NCI-H1105 treated with DMSO at 0.1 percent for 48 hours (cell line): ENCODE measurements at places on chromosomes 3 and 15.

GRCh38 chr15:58077427-58077826 is 11.9 kb upstream of the ALDH1A2 start:
- peak; percentile 73 for DNase-seq

- DNase-seq = no peak
These were observed 188.1 kb downstream of the CHST2 start for GRCh38 chr3:143307613-143308183.

- no peak for DNase-seq
These were observed 57.6 kb upstream of the BBX start for GRCh38 chr3:107465064-107465631.

- no peak for DNase-seq
These were observed 61.6 kb downstream of the MEIS2 start for GRCh38 chr15:37038716-37039106.

DNA sequence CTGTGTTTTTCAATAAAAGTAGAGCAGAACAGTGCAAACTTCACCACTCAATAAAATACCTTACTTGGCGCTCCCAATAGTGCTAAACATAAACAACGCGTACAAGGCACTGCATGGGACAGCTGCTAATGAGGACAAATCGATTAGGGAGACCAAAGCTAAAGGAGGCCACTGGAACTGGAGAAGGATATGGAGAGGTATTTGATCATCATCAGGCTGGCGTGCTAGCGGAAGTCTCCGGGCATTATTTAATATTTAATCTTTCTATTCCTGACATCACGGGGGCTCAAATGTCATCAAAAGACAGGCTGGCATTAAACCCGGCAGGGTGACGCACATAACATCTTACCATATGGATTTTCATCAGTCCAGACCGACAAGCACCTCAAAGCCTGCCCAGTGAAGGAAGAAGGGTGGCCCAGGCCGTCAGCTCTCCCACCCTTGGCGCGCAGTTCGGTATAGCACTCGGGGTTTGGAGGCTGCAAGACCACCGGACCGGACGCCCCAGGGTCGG is 604 bp downstream of the CCPG1 start:
- no peak for DNase-seq

GRCh38 chr3:197970588-197970987 is 10.6 kb downstream of the LMLN start:
- no peak for DNase-seq

- no peak for DNase-seq
These were observed 39.0 kb downstream of the INTS14 start for GRCh38 chr15:65571971-65572370.

GRCh38 chr15:70033529-70034140 is 64.1 kb downstream of the TLE3 start:
- peak; percentile 95 for DNase-seq

DNA sequence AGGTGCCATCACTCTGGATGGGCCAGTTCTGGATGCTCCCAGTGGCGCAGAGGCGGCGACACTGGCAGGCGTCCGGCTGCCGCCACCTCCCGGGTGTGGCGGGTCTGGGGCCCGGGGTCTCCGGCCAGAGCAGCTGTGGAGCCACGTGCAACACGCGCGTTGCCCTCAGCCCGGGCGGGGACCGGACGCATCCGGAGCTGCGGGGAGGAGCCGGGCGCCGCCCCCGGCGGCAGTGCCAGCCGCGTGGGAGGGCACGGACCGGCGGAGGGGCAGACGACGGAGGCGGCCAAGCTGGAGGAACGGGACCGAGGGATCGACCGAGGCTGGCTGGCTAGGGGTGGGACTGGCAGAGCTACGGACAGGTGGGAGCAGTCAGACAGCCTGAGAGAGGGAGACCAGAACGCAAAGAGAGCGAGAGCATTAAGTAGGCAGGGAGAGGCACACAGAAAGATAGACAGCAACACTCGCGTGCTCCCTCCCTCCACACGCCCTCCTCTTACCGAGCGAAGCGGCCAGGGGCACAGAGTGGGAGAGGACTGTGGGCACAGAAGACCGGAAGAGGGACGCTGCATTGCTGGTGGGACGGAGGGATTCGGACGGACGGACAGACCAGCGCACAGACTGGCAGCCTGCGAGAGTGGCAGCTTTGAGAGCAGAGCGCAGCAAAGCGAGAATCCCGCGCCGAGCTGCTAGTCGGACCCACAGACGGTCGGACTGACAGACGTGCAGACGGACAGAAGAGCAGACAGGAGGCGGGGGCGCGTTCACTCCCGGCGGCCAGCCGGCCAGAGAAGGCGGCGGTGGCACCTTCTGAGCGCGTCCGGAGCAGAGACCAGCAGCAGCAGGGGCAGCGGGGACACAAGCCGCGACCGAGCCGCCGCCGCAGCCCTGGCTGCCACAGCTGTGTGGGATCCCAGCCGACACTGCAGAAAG is at the start of gene ARPP21:
Gene ARPP21, plus strand, starts transcription at position 272 of the 933 bp plus-strand sequence. CDS start 42,227 bp downstream, outside the sequence.
- no peak for DNase-seq

DNA sequence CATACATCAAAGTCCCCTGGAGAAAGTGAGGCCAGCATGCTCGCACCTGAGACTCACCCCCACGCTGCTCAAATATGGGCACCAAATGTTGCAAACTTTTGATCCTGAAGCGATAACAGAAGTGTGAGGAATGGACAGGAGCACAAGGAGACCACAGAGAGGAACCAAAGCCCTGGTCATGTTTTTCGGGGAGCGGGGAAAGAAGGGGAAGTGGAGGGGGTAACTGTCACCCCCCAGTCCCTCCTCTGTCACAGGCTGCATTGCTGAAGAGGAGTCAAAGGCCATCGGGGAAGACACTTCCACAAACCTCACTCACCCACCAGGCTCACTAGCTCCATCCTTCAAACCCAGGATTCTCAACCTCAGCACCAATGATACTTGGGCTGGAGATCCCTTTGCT is 182.4 kb downstream of the UACA start:
- no peak for DNase-seq

- no peak for DNase-seq
These were observed 74.7 kb downstream of the BTD start for GRCh38 chr3:15676259-15676658.

GRCh38 chr15:47737477-47737876 is 20.2 kb downstream of the SEMA6D start:
- no peak for DNase-seq

GRCh38 chr15:47179988-47180387 is 537.3 kb upstream of the SEMA6D start:
- no peak for DNase-seq

- DNase-seq = no peak
These were observed 27.1 kb downstream of the HDAC11 start for GRCh38 chr3:13507247-13507569.

- no peak for DNase-seq
These were observed 461.6 kb downstream of the WDR72 start for GRCh38 chr15:53297828-53298227.

DNA sequence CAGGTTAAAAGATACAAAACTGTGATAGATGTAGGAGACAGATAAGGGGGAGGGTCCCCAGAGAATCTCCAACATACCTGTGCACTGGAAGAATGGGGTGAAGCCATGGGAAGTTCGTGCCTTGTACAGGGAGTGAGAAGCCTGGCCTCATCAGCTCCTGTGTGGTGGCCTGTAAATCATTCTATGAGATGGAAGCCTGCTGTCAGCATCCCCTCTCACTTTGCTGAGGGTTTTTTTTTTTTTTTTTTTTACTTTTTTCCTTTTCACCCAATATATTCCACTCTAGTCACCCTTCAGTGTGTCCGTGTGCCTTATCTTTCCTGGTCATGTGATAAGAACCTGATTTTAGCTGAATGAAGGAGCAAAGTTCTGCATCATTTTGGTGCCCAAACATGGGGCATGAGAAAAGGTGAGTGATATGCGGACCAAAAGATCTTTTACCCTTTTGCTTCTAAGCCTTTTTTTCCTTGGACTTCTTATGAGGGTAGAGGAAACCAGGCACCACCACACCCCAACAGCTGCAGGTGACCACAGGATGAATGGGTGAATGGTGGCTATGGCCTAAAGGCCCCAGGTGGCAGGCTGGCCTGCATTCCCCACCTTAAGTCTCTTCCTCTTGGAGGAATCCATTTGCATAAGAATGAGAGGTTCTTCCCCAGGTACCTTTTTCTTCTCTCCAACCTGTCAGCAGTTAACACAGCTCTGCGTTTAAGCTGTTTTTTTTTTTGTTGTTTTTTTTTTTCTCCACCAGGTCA is 1345.0 kb downstream of the NSUN3 start:
- no peak for DNase-seq

DNA sequence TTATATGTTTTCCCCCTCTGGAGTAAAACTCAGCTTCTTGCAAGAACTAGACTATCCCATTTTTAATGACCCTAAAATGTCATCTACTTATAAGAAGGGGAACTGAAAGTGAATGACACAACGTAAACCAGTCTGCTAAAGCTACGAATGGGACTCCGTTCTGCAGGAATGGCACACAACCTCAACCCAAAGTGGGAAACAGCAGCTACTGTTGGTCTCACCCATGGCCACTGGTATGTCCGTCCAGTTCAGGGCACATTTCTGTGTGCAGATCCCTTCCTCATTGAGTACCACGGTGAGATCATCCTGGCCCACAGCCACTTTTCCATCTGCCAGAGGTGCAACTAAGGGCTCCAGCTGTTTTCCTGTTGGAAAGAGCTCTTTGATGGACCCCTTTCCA is 23.8 kb downstream of the VPS39 start:
- no peak for DNase-seq

- DNase-seq = no peak
These were observed 190.3 kb downstream of the OPA1 start for GRCh38 chr3:193783166-193783896.

- DNase-seq = no peak
These were observed 717.5 kb downstream of the TUSC7 start for GRCh38 chr3:117427081-117427480.

DNA sequence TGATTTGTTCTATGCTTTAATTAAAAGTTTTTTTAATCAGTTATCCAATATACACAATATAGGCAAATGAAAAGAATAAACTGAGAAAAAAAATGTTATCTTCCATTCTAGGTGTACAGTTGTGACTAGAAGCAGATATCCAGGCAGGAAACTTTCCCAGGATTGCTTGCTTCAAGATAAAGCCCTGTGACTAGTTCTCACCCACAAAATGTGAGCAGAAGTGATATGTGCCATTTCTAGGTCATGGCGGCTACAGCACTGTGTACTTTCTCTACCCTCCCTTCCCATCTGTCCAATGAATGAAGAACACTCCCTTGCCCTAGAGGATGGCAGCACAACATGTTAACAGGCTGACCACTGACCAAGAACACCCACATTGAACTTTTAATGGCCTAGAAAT is 110.5 kb upstream of the STT3B start:
- no peak for DNase-seq

GRCh38 chr3:120649830-120650233 is 32.2 kb downstream of the HGD start:
- no peak for DNase-seq

DNA sequence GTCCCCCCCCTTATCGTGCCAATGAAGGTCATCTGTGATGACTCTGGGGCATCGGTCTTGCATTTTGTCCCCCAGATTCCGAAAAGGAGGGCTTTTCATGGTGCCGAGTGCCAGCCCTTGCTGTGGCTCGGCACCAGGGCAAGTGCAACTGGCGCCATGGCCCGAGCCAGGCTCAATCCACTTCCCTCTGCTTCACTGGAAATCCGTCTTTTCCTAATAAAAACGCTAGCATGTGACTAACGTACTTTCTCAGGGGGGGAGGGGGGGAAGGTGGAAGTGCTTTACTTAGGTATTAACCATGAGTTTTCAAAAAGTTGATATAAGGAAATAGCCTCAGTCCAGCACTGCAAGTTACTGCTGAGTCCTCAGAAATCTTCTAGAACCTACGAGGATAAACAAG is 20.5 kb downstream of the TRPM1 start:
- no peak for DNase-seq

GRCh38 chr3:8507496-8507895 is 5.9 kb downstream of the LMCD1 start:
- DNase-seq = no peak

DNA sequence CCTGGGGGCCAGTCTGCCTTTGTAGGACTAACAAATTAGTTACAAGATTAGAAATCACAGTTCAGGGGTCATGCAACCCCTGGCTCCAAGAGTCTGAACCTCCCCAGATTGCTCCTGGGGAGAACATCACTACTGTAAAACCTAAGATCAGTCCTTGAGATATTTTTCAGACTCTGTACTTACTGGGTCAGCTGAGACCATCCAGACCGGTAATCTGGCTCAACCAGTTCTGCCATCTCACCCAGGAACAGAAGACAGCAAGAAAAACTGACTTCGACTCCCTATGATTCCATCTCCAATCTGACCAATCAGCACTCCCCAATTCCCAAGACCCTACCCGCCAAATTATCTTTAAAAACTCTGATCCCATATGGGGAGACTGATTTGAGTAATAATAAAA is 47.5 kb downstream of the NMD3 start:
- no peak for DNase-seq

- DNase-seq = no peak
These were observed 56.9 kb upstream of the MEF2A start for GRCh38 chr15:99508852-99509251.

- DNase-seq = no peak
These were observed 332.6 kb downstream of the LSAMP start for GRCh38 chr3:116112696-116113095.

DNA sequence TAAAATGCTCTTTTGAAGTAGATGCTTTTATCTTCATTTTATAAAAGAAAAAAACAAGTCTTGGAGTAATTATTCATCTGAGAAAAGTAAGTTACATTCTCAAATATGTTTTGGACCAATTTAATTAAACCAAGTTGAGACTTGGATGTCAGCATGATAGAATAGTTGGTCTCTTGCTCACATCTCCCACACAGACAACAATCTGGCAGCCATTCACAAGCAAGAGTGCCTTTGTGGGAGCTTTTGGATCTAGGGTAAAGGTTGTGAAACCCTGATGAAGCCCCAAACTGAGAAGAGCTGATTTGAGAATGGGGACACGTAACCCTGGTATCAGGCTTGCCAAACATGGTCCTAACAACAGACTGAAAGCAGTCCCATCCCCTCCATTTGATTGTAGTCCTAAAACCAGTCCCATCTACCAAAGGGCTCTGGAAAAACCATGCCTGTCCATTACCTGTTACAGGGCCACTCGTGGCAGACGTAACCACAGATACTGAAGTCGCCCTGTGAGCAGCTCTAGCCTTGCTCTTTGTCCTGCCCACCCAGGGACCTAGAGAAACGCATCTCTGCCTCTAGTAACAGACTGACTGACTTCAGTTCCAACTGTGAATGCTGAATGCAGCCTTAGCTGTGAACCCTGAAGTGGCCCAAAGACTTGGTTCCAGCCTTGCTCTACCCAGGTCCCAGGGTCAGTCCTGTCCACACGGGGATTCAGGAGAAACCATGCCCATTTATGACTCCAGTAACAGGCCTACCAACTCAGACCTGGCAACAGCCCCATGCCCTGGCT is 145.5 kb upstream of the SYNPR start:
- no peak for DNase-seq

- no peak for DNase-seq
These were observed 1.1 kb downstream of the UCN2 start for GRCh38 chr3:48562367-48563095.

GRCh38 chr3:105843994-105844393 is 24.8 kb downstream of the CBLB start:
- no peak for DNase-seq
